ENCODE measurements at places on chromosomes 6 and 20.

- DNase-seq, result no peak
These were observed 123.0 kb upstream of the FAM184A start for GRCh38 chr6:119201480-119201879.

GRCh38 chr20:8756410-8756809, 312.5 kb upstream of the PLCB4 start:
- no peak for DNase-seq

DNA sequence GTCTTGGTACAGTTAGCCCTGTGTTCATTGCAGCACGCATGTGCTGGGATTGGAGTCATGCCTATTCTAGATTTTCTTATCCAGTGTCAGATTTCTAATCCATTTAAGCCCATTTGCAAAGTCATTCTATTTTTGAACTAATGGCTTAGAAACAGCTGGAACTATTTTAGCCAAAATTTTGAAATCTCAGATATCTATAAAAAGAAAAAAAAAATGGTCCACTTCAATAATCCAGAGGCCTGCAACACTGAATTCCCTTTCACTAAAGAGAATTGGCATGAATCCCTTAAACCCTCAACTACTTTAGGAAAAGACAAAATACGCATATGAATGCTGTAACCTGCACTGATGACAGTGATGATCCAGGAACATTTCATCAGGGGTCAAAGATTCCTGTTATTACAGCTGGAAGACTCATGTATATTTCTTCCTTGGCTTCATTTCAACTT, 1.5 kb downstream of the COL21A1 start:
- no peak for DNase-seq

DNA sequence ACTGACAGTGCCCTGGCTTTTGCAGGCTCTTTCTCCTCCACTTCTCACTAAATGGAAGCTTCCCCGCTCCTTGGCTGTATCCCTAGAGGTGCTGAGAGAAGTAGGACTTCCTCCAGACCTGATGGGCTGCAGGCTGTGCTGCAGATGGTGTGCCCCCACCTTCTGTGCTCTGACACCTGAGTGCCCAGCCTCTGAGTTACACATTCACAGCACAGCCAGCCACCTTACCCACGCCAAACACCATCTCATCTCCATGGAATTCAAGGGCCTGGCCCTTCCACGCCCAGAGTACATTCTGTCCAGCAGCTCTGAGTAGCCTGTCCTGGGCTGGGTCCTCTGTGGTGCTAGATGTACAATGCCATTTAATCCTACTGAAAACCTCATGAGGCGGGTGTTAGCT, 5.3 kb downstream of the SFTA2 start:
- no peak for DNase-seq

GRCh38 chr6:84625506-84625905, 138.9 kb downstream of the TBX18 start:
- no peak for DNase-seq

- no peak for DNase-seq
These were observed 1.9 kb upstream of the SFT2D1 start for GRCh38 chr6:166344240-166344639.

- DNase-seq, result no peak
These were observed 34.0 kb downstream of the BMP5 start for GRCh38 chr6:55841341-55841740.

DNA sequence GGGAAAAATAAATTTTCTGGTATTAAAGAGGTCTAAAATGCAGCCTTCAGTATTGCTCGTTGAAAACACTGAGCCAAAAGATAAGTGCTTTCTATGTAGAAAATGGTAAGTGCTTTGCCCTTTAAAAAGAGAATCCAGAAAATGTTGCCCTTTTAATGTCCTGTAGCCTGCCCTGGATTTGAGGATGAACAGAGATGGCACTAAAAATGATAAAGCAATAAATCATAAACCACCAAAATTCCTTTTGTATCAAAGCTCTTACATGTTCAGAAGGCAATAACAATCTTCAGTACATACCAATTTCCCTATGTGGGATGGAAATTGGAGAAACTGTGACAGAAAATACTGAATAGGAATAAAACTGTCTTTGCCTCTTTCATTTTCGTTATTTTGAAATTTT, 405.8 kb downstream of the PHF3 start:
- no peak for DNase-seq

All from hippocampal formation (tissue), 2 donors.